ENCODE measurements at places on chromosomes 7 and 10.

DNA sequence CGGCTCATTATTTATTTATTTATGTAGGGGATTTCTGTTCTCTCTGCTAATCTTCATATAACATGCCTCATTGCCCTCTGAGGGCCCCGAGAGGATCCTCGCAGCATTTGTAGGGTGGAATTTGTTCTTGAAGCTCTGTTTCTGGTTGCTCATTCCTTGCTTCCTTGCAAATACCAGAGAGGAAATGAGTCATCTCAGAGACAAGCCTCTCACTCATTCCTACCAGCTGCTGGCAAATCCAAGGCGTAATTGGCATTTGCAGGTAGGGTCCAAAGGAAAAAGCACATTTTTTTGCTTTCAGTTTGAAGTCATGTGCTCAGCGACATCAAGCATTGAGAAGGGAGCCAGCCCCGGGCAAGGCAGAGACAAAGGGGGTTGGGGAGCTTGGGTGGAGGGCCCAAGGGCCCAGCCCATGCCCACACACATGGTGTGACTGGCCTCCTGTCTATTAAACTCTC, 501.6 kb downstream of the GALNT17 start:
- no peak for DNase-seq

GRCh38 chr7:372932-373791, 83.2 kb downstream of the FOXL3 start:
- no peak for DNase-seq

- no peak for DNase-seq
These were observed 434.3 kb upstream of the C7orf33 start for GRCh38 chr7:148156233-148156632.

GRCh38 chr7:90269163-90269562, 24.2 kb downstream of the CFAP69 start:
- DNase-seq = no peak

DNA sequence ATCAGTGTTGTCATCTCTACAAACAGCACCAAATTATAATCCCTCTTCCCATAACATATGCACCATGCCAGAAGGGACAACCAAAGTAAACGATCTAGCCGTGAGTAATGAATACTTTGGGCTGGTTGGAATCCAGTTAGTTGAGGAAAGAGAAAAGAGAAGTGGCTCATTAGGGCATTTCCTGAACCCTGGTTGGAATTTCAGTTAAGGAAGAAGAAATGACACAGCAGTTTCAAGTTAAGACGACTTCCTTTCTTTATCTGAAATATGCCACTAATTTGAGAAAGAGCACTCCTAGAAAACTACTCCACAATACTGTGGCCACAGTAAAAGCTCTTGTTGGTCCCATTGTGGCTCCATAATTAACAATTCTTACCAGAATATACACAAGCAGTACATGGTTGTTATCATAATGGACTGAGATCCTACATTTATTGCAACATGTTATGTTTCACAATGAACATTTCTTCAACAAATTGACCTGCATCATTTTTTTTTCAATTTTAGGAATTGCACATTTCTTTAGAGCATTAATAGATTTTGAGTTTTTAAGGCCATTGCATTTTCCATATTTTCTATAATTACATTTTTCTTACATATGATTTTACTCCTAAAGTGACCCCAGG, at the start of gene TFEC:
Gene TFEC, minus strand, starts transcription at position 113 of the 626 bp plus-strand sequence. CDS start 46,322 bp downstream, outside the sequence.
- DNase-seq = no peak

GRCh38 chr10:61183967-61184366, 240.0 kb upstream of the RHOBTB1 start:
- DNase-seq = no peak

- DNase-seq = no peak
These were observed 22.0 kb upstream of the TMEM120A start for GRCh38 chr7:76016191-76016947.

- DNase-seq = no peak
These were observed 75.9 kb upstream of the SLC26A5 start for GRCh38 chr7:103521937-103522336.

DNA sequence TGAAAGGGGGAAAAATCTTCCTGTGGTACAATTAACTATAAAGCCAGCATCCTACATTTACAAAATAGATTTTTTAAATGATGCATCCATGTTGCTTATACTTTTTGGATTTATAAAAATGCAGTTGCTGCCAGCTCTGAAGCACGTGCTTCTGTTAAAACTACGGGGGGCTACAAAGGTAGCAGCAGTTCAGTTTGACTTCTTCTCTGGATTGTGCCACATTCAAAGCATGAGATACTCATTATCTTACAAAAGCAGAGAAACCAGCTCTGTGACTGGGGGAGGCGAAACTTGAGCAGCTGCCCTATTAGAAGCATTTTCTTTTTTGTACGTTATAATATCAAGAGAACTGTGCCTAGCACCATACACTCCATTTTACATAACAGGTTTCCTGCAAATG, 31.1 kb downstream of the NEUROD6 start:
- no peak for DNase-seq

- no peak for DNase-seq
These were observed 15.0 kb upstream of the GPR37 start for GRCh38 chr7:124780608-124781007.

GRCh38 chr7:26593393-26593792, 271.0 kb downstream of the SKAP2 start:
- DNase-seq = no peak

GRCh38 chr10:35347121-35347562, 10.8 kb downstream of the CCNY start:
- no peak for DNase-seq

- no peak for DNase-seq
These were observed 22.9 kb downstream of the HIP1 start for GRCh38 chr7:75715864-75716263.

DNA sequence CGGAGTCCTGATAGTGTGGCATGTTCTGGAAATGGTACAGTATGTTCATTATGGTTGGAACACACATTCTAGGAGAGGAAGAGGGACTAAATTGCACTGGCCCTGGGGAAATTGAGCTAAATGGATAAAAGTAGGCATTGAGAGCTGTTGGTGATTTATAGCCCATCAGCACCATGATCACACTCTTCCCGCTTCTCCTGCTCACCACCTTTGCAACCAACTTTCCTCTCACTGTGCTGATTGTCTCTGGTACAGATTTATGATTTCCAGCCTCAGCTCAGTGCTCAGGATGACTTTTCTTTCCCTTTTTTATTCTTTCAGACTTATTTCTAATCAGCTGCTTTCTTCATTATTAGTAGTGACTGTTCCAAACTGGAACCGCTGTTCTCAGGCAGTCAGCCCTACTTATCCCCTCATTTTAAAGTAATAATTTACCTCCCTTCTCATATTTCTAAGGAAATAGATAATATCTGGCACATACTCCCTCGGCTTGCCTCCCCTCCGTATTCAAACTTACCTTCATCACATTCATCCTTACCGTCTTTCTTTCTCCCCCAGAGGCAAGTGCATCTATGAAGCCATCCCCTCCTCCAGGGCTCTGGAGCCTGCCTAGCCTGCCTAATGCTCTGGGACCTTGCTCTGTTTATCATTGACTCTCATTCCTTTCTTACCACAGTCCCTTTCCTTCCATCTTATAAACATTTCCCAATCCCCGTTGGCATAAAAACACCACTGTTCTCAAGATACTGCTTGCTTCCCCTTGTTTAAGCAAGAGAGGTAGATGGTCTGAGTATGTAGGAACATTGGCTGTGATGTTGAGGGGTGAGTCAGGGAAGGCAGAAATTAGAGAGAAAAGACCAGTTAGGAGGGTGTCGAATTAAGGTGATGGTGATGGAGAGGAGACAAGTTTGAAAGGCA, 51.6 kb upstream of the RPA3 start:
- DNase-seq = no peak

DNA sequence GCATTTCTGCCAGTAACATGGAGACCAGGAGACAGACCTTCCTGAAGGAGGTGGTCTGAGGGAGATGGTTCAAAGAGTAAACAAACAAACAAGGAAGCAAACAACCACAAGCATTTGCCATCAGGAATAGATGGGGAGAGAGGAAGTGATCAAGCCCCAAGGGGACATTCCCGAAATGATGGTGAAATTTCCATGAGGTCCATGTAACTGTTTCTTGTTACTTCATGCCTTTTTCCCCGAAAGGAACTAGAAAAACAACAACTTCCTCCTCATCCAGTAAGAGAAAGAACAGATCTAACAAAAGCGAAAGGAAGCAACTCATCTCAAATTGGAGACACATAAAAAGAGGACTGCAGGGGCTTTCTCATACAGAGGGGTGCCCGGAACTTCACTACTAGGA, 152.5 kb upstream of the ZNF32 start:
- DNase-seq = no peak

DNA sequence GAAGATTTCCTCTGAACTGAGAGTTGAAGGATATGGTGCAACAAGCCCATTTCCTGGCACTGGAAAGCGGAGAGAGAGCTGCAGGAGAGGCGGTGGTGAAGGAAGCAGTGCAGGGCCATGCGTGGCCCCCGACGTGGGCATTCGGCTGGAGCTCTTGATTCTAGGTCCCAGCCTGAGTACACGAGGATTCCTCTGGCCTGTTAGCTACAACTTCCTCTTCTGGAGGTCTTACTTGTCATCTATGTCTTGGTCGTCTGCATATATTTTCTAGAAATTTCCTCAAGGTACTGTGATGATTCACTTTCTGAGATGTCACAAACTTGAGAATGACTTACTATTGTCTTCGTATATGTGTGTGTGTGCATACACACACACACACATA, 59.2 kb upstream of the JAZF1 start:
- DNase-seq = no peak

GRCh38 chr10:123134915-123135414, 805 bp upstream of the HMX3 start:
- no peak for DNase-seq

DNA sequence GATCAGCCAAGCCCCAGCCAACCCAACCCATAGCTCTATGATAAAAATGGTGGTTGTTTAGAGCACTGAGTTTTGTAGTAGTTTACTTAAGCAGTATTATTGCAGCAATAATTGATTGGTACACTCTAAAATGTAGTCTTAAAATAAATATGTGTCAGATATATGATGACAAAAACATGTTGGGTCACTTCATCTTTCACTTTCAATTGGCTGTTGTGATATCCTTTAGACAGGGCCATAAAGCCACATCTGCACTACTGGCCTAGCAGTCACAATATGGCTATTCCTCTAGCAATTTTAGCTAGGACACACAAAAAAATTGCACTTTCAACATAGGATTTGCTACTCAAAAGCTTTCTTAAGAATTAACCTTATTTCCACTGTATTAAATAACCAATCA, 5.9 kb upstream of the CAV1 start:
- DNase-seq = no peak

DNA sequence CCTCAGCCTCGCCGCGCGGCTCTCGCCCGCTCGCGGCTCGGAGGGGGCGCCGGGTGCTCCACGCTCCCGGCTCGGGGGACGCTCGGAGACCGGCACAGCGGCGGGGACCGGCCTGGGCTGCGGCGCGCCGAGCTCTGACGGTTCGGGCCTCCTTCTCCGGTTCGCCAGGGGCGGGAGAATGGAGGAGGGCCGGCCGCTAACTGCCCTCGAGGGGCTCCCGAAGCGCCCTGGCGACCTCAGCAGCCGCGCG, 232 bp upstream of the GRID1 start:
- no peak for DNase-seq
